Epithelial cell of prostate (primary cell): ENCODE measurements at places on chromosomes 12 and 14.

- DNase-seq: no peak
Observed at GRCh38 chr12:39329018-39329417, 113.9 kb downstream of the KIF21A start.

- no peak for DNase-seq
Observed at GRCh38 chr12:129719416-129719815, 184.4 kb downstream of the TMEM132D start.

DNA sequence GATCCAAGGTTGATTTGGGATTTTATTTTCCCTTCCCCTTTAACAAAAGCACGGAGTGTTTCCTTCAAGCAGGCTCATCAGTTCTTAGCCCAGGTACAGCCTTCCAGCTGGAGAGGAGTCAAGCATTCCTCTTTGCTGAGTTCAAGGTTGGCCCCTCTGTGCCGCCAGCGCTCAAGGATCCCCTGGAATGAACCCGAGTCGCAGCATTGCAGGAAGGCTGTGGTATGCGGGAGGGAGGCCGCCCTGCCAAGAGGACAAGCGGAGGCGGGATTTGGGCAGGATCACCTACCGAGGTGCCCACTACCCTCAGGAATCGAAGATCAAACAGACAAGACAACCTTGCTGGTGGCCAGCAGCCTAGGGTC lies 53.9 kb upstream of the NCOR2 start:
- DNase-seq: no peak

DNA sequence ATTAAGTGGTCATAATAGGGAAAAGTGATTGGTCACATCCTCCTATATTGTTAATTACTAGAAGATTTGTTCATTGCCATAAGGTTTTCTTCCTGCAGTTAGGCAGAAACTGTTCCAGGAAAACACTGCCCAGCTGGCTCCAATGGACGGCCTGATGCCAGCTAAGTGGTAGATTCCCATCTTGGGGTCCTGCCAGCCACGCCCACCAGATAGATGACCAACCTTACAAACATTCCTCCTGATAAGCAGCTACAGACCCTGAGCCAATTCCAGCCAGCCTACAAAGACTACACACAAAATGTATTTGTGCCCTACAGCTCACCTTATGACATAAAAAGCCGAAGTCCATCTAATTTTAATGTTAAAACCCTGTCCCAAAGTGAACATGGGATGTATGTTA lies 685.9 kb upstream of the USP15 start:
- DNase-seq: no peak
